HAP-1 (cell line): ENCODE measurements at places on chromosomes 3 and 15.

GRCh38 chr15:68380456-68380855 is 51.5 kb downstream of the ITGA11 start:
- DNase-seq = peak; percentile 7

GRCh38 chr3:109702252-109702651 is 364.9 kb upstream of the DPPA4 start:
- no peak for DNase-seq

DNA sequence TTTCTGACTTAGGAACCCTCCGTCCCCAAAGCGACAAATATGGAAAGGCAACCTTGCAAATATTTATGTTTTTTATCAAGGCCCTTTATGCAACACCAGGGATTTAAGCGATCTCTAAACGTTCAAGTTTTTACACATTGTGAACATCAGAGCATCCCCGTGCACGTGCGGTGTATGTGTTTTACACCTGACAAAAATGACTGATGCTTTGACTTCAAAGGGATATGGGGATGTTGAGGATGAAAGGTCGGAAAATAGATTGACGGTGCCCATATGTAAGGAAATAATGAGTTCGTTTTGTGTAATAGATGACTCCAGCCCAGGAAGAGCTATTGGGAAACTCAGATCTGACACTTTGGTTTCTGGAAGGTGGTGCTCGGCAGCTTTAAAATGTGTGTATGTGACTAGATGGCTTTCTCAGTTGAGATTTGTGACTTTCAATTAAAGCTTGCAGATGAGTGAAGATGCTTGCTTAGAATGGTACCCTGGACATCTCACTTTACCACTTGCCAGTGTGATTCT is 866 bp downstream of the SLC49A4 start:
- DNase-seq = no peak

DNA sequence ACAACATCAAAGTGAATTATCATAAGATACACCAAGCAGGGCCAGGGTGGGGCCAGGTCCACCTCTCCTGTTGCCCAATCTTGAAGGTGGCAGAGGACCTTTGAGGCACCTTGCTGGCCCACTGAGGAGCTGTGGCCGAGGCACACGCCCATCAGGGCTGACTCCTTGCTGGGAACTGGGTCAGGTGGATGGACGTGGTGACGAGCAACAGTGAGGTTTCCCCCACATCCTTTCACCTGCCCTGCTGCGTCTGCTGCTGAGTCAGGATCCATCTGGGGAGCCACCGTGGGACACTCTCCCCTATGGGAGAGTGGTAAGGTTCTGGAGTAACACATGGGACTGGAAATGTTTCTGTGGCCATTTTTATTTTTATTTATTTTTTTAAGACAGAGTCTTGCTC is 17.3 kb upstream of the FURIN start:
- DNase-seq = no peak

DNA sequence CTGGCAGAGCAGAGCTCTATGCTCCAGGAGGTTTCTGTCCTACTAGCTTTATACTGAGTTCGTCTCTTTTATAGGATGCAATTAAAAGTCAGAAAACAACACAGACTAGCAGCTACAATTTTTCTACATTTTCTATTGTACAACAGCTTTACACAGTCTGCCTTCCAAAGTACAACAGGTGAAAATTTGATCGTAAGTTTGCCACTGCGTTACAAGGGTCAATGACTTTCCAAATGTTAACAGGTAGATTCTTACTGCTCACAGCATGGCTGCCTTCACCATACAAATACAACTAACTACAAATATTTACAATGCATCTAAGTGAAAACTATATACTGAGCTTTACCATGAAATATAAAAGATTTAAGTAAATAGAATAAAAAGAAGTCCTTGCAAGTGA is 268.6 kb upstream of the SLCO3A1 start:
- DNase-seq = no peak

DNA sequence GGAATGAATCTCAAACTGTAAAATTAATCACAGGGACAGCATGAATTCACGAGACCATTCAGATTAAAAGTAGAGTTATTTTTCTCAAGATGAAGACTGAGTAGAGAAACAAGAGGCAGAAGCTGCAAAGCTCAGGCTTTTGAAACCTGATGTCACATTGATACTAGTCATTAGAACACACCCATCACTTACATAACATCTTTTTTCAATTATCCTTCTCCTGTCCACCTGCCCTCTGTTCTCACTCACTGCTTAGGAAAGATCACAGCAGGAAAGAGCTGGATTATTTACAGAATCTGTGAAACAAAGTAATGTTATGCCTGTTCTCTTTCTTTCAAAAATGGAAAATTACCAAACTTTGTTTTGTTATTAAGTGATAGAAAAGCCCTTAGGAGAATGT is 72.0 kb upstream of the CDAN1 start:
- no peak for DNase-seq

GRCh38 chr15:28907338-28907960 is 21.7 kb downstream of the APBA2 start:
- no peak for DNase-seq

- no peak for DNase-seq
These were observed 65.3 kb downstream of the LRTM1 start for GRCh38 chr3:54862526-54862925.

- DNase-seq = no peak
These were observed 75.8 kb upstream of the LEKR1 start for GRCh38 chr3:156750191-156750873.
